ENCODE measurements at places on chromosomes 2 and 18. TPM values are rescaled to one million over a fixed set of nuclear protein-coding genes. Genes with fewer than 3 reads are reported as not detected.

GRCh38 chr18:78393086-78393862 lies 586.3 kb upstream of the SALL3 start:
- DNase-seq: no peak

DNA sequence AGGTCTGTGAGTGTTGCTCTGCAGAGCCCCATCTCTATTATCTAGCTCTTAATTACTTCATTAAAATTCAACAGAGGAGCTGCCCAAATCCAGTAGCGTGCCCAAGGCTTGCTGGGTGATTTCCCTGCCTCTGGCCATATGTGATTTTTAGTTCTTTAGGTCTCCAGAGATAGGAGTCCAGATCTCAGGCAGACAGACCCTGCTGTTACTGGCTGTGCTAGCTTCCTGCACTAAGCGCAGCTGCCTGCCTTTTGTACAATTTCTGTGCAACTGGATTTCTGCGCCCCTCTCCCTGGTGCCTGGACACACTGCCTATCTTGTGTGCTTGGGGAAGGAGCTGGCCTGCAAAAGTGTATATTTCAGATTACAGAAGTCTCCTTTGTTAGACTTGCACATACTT lies 136.5 kb downstream of the TDRD15 start:
- no peak for DNase-seq

DNA sequence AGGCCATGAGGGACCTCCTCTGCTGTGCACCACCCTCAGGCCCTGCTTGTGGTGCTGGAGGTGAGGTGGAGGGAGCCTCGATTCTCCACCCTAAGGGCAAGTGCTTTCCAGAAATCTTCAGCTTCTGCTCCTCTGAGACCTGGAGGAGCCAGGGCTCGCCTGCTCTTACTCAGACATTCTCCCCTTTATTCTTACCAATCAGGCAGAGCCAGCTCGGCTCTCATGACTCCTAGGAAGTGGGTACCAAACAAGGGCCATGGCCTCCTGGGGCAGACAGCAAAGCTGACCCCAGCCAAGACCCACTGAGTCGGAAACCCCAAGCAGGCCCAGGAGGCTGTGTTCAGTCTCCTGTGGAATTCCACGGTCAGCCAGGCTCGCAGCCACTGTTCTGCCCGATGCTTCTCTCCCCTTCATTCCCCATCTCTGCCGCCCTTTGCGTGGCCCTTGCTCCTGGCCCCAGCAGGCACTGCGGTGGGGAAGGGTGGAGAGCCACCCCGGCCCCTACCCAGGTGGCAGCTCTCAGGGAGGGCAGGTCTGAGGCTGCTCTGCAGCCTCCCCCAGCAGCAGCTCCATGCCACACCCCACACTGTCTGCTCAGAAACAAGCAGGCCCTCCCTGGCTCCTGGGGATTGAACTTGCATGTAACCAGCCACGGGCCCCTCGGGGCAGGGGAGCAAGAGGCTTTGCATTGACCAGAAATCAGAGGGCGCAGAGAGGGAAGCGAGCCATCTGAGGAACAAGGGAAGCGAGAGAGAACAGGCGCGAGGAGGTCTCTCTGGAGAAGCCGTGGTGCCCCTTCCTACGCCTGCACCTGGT lies 24.0 kb downstream of the HS1BP3 start:
- no peak for DNase-seq

DNA sequence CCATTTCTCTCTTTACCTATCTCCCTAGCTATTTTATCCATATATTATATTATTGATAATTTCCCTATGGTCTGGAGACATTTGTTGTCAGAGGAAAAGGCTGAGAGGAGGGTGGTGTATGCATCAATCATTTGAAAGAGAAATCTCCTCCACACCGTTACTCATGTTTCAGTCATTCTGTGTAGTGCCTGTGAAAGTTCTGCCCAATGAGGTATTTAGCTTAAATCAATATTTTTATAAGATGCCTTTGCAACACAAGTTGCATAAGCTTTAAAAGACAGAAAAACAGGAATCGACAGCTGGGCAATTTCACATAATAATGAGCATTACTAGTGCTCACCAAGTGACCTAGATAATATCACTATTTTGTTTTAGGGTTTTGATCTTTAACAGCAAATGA lies 363.7 kb upstream of the FSIP2 start:
- no peak for DNase-seq

- no peak for DNase-seq
Measured at GRCh38 chr18:14089191-14089590, 43.0 kb downstream of the ZNF519 start.

DNA sequence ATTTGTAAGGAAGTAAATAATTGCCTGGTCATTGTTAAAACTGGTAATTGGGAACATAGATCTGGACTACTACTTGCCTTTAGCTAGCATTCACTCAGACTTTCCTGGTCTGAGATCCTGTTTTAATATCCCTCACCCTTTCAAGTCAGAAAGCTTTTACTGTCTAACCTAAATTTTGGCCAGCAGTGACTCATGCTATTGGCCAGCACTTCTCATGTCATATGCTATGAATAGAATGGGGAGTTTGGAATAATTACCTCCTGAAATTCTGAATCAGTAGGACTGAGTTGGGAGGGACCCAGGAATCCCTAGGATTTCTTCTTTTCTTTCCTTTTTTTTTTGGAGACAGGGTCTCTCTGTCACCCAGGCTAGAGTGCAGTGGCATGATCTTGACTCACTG lies 19.3 kb downstream of the STK36 start:
- no peak for DNase-seq

DNA sequence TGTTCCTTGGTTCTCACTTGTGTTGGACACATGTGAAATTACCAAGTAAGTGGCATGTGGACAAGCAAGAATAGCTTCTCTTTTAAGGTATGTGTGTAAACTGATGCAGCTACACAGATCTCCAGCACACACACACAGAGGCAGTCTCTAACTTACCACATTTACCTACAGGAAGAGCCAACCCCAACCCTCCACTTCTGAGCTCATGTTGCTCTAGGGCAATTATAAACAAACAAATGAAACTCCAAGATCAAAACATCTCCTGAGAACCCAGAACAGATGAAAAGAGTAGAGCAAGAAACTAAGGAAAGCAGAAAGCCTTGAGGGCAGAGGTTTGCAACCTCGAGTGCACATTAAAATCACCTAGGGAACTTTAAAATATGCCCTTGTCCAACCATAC lies 16.0 kb upstream of the TMEM37 start:
- no peak for DNase-seq

DNA sequence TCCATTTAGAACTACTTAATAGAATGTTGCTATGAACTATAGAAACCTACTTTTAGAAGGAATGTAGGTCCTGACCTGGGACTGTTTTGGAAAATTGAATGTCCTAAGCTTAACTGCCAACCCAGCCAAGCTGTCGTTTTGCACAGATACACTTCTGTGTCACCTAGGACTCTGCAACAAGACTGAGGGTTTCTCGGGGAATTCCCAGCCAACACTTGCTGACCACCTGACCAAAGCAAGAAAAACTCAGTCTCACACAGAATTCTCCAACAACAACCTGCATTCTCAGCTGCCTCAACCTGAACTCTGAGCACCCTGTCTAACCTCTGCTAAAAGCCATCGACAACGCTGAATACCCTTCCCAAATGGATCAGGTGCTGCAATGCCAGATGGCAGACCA lies 128.2 kb downstream of the SS18 start:
- no peak for DNase-seq

DNA sequence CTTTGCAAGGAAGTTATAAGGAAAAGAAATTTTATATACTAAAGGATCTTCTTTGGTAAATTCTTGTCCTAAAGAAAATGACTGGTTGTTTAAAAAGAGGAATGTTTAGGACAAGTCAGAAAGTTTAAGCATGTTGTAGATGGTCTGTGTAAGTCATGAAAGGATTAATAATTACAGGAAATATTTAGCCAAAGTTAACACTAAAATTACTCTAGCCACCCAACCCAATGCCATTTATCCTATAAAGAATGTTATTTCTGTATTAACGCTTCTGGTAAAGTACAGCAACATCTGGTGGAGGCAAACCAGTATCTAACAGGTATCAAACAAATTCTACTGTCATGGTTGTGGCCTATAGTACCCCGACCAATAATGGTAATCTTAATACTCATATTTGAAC lies 546.9 kb upstream of the PKDCC start:
- DNase-seq: no peak

DNA sequence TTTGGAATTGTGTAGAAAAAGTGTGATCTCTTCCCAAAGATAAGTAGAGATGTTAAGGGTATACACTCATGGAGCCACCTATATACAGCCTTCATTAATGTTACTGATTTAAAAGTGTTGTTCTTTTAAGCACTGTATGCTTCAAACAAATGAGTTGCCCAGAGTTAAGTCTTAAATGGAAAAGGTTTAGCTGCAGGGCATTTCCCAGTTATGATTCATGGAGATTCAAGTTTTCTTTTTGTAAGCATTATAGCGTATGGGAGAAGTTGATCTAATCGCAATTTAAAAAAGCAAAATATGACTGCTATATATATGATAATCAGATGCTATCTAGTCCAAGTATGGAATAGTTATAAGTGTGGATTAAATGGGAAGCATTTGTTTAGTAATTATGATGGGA lies 4.8 kb downstream of the PDK1 start:
- no peak for DNase-seq

- no peak for DNase-seq
Measured at GRCh38 chr2:133508546-133509165, 59.6 kb downstream of the NCKAP5 start.

DNA sequence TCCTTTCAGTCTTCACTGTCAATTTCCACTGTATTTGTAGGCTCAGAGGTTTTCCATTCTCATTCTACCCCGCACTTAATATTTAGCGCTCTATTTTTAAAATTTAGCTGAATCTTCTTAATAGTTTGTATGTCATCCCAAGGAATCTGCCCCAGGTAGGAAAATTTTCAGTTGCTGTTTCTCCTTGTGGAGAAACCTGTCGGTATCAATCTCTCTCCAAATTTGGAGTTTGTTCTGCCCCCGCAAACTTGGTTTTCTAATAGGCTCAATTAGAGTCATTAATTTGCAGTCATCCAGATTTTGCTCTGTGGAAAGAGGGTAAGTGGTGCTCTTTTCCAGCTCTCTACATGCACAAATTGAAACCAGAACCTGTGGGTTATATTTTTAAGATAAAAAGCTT lies 87.6 kb downstream of the DNAH6 start:
- no peak for DNase-seq

GRCh38 chr18:52531836-52532235 lies 191.8 kb downstream of the DCC start:
- DNase-seq: no peak

- peak; percentile 52 for DNase-seq
Measured at GRCh38 chr18:58998401-58999203, 133.9 kb downstream of the ZNF532 start.

DNA sequence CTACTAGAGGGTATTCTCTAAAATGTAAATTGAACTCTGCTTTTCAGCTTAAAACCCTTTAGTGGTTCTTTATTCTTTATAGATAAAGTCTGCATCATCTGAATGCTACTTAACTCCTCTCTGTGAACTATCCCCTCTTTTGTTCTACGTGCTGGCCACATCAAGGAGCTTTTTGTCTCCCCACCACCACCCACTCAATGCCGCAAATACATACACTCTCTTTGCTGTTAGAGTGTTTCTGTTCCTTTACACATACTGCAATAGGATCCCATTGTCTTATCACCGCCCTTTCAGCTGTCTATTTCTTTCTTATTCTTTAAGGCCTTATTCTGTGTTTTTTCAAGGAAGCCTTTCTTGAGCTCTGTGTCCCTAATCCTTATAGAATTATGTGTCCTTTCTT lies 83.3 kb downstream of the EML4 start:
- DNase-seq: no peak

- no peak for DNase-seq
Measured at GRCh38 chr2:161028581-161028980, 131.6 kb upstream of the TANK start.

GRCh38 chr2:644871-645270 lies 32.3 kb downstream of the TMEM18 start:
- no peak for DNase-seq

GRCh38 chr2:241092677-241093076 lies 9.4 kb downstream of the MTERF4 start:
- no peak for DNase-seq

- no peak for DNase-seq
Measured at GRCh38 chr2:159228081-159228581, 58.4 kb downstream of the WDSUB1 start.

GRCh38 chr2:47724221-47724981 lies 58.5 kb upstream of the MSH6 start:
- DNase-seq: no peak

DNA sequence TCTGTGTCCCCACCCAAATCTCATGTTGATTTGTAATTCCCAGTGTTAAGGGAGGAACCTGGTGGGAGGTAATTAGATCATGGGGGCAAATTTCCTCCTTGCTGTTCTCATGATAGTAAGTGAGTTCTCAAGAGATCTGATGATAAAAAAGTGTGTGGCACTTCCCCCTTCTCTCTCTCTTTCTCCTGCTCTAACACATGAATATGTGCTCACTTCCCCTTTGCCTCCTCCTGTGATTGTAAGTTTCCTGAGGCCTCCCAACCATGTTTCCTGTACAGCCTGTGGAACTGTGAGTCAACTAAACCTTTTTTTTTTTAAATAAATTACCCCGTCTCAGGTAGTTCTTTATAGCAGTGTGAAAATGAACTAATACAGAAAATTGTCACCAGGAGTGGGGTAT lies 380.0 kb downstream of the MEIS1 start:
- no peak for DNase-seq

DNA sequence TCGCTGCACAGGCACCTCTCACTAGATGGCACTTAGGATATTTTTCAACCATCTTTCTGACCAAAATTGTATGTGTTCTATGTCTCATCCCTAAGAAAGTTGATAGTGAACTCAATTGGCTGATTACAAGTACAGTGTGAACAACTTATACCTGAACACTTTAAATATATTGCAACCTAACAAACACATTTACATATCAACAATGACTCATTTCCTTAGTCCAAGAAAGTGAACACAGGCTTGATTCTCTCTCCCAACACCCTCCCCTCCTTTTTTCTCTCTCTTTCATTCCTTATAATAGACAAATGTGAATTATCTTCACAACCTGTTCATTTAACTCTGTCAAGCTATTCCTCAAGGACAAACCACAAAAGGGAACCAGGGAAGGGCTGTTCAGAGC lies 192.0 kb downstream of the SLC8A1 start:
- DNase-seq: no peak

DNA sequence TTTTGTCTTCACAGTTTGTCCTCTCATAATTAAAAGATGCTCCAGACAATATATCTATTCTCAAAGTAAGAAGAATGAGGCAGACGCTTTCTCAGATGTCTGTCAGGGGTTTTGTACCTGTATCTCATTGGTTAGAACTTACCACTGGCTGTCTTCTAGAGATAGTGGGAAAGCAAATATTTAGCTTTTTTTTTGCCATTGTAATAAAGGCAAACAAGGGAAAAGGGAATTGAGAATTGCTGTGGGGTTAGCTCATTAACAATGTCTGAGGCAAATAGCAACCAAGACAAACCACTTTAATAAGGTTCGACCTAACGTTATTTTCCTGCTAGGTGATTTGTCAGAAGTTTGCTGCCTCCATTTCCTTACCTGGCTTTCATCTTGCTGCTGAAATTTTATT lies 30.0 kb downstream of the ZNF638 start:
- no peak for DNase-seq

The CCDC121 gene
- 2.9 TPM for total RNA-seq

The TPO gene
- not detected for total RNA-seq

The PLB1 gene
- 4.5 TPM for total RNA-seq

The ECEL1 gene
- not detected for total RNA-seq

The SERPINB13 gene
- total RNA-seq: not detected

The KIF1A gene
- not detected for total RNA-seq

The MOB4 gene
- total RNA-seq: 69.8 TPM

The FBXO48 gene
- 0.60 TPM for total RNA-seq

The SRD5A2 gene
- not detected for total RNA-seq

Data from SJSA1 (cell line).